ENCODE measurements at places on chromosomes 2 and 18.

DNA sequence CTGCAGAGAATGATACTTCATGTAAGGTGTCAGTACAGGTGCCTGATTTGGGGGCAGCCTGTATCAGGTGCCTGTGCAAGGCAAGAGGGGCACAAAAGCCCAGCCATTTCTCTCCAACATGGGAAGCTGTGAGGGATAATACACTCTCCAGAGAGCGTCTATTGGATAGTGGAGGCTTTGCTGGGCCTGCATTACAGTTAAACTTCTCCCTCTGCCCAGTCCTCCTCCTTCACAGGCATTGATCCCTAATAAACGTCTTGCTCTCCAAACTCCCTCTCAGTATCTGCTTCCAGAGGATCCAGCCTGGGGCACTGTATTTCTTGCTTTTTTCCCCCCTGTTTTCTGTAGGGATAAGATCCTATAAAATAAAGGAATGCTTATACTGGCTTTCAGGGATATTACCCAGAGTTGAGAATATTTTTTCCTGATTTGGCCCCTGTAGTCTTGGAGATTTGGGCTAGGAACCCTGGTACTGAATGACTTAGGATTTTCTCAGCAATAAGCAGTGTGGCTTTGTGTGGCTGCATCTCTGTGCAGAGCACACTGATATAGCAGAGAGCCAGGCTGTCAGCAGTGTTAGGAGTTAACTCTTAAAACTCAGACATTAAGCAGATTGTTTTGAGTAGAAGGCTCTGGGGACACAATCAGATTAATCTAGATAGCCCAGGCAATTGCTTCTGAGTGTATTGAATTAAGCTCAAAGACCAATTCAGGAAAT is 330.6 kb downstream of the CYRIA start:
- no peak for DNase-seq

DNA sequence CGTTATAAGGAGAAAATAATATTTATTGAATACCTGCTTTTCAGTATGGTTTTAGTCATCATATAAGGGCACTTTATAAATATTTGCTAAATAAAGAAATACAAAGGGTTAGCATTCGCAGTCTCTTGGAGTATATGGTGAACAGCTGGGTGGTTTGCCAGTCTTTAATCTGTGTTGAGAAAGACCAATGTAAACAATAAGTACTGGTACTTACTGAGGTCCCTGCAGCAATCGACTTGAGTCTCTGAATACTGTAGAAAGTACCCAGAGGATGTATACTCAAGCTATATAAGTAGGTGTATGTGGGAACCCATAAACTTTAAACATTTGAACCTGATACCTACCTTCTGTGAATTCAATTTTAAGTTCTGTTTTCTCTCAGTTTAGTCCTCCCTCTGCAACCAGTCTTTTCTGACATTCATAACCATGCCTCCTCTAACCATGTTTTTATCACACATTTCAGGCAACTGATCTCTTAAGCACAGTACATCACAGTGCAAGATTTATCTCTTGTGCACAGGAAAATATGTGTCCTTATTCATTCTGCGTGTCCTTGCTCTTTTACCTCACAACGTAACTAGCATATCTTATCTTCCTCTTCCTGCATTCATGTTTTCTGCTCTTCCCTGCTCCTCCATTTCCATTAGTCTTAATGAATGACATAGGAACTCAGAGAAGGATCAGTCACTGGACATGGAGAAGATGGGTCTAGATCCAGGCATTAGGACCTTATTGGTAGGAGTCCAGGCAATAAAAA is 21.7 kb downstream of the C18orf63 start:
- no peak for DNase-seq

DNA sequence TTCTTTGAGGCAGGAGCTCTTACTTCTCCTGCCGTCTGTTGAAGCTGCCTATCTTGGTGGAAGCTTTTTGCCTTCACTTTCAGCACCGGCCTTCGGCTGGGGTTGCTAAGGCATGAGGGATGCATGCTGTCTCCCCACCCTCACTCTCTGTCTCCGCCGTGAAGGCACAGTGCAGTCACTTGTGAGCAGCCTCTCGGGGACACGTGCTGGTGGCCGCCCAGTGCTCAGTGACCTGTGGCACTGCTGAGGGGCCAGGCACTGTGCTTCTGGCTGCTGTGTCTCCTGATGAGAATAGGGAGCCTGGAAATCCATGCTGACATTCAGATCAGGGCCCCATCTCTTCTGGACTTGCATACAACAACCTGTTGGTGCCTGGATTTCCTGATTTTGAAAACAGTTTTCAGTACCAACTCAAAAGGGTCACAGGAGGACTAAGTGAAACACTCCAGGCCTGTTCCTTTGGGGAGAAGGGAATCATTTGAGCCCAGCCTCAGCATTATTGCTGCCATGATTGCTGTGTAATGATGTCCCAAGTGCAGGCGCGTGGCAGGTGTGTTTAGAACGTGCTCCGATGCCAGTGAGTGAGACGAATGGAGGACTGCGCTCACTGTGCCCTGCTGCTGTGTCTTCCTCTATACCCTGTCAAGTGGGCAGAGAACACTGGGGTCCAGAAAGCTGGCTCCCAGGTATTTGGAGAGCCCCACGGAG is 218.1 kb downstream of the SEPTIN10 start:
- DNase-seq: no peak

DNA sequence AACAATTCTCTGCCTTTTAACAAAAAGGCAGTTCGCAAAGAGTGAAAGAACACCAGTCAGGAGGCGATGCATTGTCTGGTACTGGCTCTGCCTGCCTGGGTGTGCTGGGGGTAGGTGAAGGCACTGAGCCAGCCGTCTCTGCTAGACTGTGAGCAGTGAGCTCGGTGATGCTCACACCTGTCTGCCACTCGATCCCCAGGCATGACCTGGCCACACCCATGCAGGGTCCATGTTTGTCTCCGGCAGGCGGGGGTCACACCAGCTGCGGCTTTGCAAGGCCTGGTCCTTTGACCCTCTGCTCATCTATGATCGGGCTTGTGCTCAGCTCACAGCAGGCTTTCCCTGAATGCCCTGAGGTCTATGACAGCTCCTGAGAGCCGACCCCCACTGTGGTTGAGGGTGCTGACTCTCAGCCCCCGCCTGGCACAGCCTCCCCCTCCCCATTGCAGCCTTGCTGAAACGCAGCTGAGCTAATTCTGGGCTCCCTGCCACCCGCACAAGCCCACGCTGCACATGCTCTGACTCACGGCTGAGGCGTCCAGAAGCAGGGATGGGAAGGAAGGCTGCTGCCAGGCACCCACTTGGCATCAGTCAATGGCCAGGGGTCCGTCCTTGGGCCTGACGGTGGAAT is 23.7 kb downstream of the CRACDL start:
- DNase-seq: no peak

DNA sequence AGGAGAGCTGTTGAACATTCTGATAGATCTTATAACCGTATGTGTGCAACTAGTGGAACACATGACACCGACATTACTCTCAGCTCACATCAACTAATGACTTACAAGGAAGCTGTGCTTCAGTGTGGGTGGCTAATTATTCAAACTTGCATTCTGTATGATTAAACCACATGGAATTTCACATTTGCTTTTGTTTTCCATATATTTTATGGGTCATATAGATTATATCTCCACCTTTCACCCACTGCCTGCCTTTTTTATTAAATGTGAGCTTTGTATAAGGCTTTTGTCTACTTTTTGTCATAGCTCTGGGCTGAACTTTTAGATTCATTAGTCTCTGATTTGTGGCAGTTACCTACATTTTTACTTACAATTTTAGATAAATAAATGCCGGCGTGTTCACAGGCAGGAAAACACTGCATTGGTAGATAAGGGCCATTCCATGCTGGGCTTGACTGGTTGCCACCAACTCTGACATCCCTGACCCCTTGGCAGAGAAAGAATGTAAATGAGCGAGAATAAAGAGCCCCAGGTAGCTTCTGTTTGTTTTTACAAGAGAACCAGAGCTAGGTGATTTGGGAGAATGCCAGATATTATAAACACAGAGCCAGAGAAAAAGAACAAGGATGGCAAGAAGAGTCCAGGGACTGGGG is 35.7 kb downstream of the LYPD6 start:
- no peak for DNase-seq

GRCh38 chr18:41842886-41843285 is 112.1 kb upstream of the PIK3C3 start:
- no peak for DNase-seq

DNA sequence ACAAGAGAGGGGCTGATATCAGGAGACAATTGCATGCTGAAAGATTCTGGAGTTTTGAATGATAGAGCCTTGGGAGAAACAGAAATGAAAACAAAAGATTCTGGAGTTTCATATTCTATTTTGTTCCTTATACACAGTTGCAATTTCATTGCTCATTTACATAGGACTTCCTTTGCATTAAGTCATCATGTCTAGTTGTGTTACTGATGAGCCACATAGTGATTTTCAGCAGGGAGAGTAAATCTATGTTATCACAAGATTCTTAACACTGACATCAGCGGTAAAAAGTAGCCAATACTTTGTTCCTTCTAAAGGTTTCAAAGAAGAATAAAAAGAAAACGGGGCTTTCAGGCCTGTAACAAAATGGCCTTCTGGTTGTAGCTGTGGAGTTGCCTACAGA is 7.1 kb downstream of the ADAM17 start:
- DNase-seq: no peak

Measured in stimulated activated CD4-positive, alpha-beta T cell treated with anti-CD3 and anti-CD28 coated beads, Interleukin-12 subunit alpha, Interleukin-12 subunit beta, amount 100 ng/mL, for 24 hours (primary cell).